ENCODE measurements at places on chromosomes 4 and X.

- no peak for DNase-seq
Observed at GRCh38 chrX:49077941-49078340, 1.7 kb downstream of the WDR45 start.

GRCh38 chrX:152136312-152136711 lies 2.1 kb downstream of the MAGEA10 start:
- DNase-seq: no peak

DNA sequence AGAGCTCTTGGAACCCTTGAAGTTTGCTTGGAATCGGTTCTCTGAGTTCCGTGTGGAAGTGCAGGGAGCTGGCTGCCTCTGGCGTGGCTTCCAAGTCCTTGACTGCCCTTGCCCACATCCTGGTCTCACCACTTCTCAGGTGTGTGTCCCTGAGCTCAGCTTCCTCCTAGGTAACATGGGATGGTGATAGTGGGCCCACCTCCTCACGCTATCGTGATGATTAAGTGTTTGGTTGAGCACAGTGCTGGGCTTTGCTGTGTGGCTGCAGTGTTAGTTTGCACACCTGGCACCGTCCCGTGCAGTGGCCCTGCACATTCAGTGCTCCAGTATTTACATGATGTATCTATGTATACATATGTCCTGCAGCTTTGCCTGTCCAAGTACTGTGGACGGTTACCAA lies 81.5 kb downstream of the CLDN34 start:
- no peak for DNase-seq

- no peak for DNase-seq
Observed at GRCh38 chr4:2761035-2761923, 5.1 kb upstream of the TNIP2 start.

- DNase-seq: no peak
Observed at GRCh38 chr4:141713771-141714445, 77.5 kb downstream of the IL15 start.

DNA sequence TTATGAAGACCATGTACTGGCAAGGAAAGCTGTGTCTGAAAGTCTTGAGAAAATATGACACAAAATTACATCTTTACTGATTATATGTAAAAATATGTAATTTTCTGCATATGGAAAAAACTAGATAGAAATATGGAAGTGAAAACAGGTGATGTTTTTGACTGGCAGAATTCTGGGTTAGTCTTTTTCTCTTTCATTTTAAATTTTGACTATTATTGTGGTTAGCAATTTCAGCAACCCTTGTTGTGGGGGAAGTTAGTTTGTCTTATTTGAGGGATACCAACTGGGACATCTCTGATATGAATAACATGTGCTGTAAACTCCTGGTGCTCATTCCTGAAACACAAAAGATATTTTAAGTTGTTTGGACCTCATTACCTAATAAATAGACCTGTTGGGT lies 49.9 kb upstream of the CPEB2 start:
- DNase-seq: no peak

DNA sequence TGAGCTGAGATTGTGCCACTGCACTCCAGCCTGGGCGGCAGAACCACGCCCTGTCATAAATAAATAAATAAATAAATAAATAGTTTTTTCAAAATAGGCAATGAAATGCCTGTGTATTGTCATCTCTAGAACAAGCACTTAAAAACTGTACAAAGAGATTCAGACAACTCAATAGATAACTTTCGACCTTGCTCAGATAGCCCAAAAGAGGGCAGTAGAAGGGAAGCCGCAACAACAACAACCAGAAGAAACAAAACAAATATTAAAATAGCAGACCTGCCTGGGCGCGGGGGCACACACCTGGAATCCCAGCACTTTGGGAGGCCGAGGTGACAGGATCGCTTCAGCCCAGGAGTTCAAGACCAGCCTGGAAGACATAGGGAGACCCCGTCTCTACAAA lies 9.4 kb upstream of the CLDN34 start:
- no peak for DNase-seq

DNA sequence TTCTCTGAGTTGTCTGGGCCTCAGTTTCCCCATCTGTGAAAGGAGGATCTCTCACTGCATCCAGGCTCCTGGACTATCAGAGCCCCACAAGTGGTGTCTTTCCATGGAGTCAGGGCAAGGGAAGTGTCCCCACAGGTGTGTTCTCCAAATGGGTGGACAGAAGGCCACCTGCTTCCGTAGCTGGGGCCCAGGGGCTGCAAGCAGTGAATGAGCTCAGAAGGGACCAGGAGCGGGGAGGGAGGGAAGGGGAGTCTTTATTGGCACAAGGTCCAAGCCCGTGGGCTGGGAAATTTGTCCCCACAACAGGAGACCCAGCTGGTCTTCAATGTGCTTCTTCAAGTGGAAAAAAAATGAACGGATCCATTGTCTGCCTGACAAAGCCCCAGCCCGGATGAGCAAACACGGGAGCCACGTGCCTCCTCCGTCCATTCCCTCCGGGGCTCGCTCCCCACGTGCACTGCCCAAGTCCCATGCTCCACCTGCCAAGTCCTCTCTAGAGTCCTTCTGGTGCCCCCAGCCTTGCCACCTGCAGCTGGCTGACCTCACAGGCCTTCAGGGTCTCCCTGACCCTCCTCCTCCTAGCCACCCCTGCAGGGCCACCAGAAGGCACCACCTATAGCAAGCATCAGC lies 72.0 kb downstream of the JAKMIP1 start:
- no peak for DNase-seq

GRCh38 chr4:55503169-55503568 lies 43.5 kb downstream of the CLOCK start:
- no peak for DNase-seq
